ENCODE measurements at places on chromosomes 6 and 20.

GRCh38 chr6:90177544-90178383 lies 118.9 kb downstream of the BACH2 start:
- no peak for DNase-seq

GRCh38 chr6:42123379-42124103 lies 18.9 kb downstream of the C6orf132 start:
- DNase-seq, result no peak

GRCh38 chr6:39995633-39996032 lies 61.4 kb upstream of the MOCS1 start:
- no peak for DNase-seq

DNA sequence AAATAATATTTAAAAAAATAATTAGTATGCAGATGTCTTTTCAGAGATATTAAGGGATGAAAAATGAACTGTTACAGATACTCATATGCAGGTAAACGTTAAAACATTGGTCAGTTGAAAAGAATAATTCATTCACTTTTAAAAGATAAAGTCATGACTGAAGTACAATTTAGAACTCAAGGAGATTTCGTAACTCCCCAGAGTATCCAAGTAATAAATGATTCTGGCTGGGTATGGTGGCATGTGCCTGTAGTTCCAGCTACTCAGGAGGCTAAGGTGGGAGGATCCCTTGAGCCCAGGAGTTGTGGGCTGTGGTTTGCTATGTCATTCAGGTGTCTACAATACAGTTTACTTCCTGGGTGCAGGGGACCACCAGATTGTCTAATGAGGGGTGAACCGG lies 122.3 kb upstream of the TMEM181 start:
- no peak for DNase-seq

DNA sequence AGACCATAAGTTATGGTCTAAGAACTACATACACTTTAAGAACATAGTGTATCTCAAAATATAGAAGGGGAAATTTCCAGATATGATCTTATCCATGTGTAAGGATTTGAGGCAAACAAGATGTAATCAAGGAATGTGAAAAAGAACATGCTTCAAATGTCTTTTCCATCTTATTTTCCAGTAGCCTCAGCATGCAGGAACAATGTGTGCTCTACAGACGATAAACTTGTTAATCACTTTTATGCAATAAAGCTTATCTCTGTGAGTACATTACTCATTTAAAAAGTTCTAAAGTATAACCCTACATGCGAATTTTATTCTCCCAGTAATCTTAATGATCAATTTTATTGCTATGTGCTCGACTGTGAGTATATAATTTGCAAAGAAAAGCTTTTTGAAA lies 185.2 kb downstream of the ALDH8A1 start:
- DNase-seq, result no peak

GRCh38 chr6:151095538-151096254 lies 144.1 kb upstream of the AKAP12 start:
- no peak for DNase-seq

DNA sequence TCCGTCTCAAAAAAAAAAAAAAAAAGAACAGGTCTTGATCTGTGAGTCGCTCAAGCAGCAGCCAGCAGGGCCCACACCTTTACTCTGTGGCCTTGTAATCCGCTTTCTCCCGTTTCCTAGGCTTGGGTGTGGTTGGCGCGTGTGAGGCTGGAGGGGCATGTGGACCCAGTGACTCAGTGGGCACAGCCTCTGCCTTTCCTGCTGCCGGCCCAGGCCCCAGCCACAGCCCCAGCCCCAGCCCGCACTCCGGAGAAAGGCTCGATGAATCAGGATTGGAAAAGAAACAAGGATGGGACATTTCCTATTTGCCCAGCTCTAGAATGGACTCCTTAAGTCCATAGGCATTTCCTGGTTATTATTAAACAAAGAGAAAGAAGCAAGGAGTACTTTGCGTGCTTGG lies 4.3 kb downstream of the BHLHE23 start:
- no peak for DNase-seq

- no peak for DNase-seq
Observed at GRCh38 chr6:81847866-81848265, 95.4 kb upstream of the TENT5A start.

- DNase-seq, result no peak
Observed at GRCh38 chr20:3803854-3804253, 7.7 kb downstream of the CDC25B start.

DNA sequence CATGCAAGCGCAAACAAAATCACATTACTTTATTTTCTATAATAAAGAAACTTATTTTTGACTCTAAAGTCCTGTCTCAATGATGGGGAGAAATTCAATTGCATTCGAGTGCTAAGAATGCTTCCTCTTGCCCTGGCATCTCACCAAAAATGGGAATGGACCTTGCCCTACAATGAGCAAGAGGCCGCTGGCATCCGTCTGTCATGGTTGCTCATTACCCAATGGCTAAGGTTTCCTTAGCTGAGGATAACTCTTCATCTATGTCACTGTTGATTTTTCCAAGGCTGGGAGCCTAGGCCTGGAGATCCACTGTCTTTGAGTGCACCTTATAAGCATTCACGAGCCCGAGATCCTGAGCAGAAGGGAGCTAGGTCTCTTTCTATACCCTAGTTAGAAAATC lies 471.3 kb upstream of the NRSN1 start:
- DNase-seq, result no peak

DNA sequence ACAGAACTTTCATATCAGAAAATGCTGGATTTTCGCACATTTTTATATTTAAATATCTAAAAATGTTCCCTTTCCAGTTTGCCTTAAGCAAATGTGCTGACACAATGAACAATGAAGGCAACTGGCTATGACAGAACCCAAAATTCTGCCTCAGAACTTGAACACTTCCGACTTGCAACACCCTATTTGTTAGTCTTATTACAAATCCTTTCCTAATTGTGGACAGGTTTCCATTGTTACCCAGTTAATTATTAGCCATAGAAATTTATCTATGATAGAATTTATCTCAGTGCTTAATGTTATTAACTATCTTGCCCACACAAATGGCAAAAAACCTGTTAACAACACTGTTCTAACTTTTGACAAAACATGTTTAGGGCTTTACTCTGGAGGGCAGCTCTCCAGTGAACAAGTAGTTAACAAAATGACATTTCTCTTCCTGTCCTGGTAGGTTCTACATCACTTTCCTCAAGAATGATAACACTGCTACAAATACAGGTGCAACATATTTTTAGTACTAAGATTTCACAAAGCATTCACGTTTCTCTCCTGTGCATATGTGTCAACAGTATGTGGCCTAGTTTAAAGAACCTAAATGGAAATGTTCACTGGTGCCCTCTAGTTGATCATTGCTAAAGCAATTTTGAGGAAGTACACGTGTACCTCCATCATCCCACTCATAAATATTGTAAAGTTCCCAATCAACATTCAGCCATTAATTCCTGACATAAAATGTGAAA lies 58.4 kb downstream of the HIVEP2 start:
- DNase-seq, result no peak

- no peak for DNase-seq
Observed at GRCh38 chr6:44475417-44475778, 87.9 kb downstream of the CDC5L start.

- no peak for DNase-seq
Observed at GRCh38 chr6:74658391-74658790, 547.5 kb downstream of the COL12A1 start.

- no peak for DNase-seq
Observed at GRCh38 chr6:16727996-16728395, 33.3 kb downstream of the ATXN1 start.

DNA sequence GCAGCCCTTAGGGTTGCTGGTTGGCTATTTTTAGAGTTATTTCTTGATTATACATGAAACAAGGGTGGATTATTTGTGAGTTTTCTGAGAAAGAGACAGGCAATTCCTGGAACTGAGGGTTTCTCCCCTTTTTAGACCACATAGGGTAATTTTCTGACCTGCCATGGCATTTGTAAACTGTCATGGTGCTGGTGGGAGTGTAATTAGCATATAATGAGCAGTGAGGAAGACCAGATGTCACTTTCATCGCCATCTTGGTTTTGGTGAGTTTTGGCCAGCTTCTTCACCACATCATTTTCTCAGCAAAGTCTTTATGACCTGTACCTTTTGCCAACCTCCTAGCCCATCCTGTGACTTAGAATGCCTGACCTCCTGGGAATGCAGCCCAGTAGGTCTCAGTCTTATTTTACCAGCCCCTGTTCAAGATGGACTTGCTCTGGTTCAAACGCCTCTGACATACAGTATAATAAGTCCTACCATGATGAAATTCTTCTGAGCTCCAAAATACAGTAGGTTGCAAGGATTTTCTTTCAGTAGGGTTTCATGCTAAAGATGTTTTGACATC lies 117.1 kb downstream of the ISM1 start:
- DNase-seq, result no peak

GRCh38 chr20:19397666-19398065 lies 185.2 kb downstream of the SLC24A3 start:
- DNase-seq, result no peak

DNA sequence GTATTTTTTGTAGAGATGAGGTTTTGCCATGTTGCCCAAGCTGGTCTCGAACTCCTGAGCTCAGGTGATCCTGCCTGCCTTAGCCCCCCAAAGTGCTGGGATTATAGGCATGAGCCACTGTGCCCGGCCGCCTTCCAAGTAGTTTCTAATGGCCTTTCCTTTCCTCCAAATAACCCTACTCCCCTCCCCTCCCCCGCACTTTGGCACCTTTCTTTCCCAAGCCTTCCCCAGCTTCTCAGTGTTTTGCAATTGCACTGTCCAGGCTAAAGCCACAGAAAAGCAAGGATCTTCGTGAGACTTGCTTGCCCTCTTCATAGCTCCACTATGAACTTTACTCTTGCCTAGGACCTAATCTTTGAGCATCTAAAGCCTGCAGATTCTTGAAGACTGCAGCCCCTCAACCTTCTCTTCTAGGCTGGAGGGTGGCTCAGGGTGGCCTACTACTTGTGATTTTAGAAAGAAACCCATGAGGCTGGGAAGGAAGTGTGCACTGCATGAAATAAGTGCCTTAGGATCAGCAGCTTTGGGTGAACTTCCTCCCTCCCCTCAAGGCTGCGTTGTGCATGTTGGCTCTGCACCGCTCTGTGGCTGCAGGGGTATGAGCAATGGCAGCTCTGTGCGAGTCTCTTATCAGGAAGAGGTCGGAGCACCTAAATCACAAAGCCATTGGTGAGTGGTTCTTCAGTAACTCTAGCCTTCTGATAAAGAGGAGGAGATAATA lies 152.4 kb upstream of the SNX9 start:
- no peak for DNase-seq

DNA sequence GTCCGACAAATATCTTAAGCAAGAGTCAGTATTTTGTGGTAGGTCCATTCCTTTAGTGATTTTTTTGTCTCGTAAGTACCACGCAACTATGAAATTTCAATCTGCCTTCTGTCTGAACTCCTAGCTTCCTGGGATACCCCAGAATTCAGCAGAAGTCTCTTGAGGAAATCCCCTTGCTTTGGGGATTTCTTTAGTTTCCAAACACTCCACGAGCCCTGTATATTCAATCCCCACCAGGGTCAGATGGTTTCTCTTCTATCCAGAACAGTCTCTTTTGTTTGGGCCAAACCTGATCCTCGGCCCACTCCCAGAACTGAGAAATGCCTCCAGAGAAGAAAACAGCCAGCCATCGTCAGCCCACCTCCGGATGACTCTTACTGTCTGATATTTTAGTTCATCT lies 113.0 kb downstream of the CHD6 start:
- DNase-seq, result no peak

DNA sequence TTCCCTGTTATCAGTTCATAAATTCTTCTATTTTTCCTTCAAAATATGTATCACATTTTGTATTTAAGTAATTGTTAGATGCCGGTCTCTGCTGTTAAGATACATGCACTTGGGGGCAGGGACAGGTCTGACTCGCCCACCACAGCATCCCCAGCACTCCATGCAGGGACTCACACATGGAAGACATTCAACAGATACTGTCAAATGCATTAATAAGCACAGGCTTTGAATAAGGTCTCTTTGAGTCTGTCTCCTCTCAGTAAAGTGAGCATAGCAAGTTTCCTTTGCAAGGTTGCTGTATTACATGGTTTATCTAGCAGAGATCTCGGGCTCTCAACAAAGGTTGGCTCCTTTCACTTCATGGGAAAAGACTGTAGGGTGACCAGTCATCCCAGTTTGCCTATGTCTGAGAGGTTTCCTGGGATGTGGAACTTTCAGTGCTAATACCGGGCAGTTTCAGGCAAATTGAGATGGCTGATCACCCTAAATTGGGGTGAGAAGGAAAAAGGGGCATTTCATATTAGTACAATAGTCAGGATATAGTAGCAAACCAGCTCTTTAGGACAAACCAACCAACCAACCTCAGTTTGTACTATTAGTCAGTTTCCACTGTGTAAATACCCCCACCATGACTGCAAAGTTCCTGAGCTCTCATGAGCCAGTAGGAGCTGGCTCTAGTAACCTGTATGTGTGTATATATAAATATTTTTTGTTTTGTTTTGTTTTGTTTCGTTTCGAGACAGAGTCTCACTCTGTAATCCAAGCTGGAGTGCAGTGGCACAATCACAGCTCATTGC lies 15.0 kb downstream of the JPH2 start:
- DNase-seq, result no peak

- DNase-seq, result no peak
Observed at GRCh38 chr6:112216662-112217551, 37.5 kb downstream of the LAMA4 start.

GRCh38 chr6:108744996-108745395 lies 103.2 kb upstream of the ARMC2 start:
- DNase-seq, result no peak

GRCh38 chr6:84687431-84687830 lies 77.0 kb downstream of the TBX18 start:
- no peak for DNase-seq

GRCh38 chr6:161168281-161168891 lies 105.5 kb downstream of the AGPAT4 start:
- no peak for DNase-seq

DNA sequence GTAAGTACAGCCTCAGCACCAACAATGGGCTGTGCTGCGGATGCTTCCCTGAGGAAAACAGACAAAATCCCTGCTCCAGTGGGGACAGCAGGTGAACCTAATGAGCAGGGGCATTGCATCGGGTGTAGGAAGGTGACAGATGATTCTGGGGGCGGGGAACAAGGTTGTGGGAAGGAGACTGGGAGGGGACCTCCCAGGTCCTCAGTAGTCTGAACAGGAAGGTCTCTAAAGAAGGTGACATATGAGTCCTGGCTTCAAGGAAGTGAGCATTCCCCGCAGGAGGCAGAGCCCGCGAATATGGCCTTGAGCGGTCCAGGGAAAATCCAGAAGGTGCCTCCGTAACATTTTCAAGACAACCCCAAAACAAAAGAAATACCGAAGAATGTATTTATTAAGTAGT lies 19.4 kb downstream of the ULBP1 start:
- no peak for DNase-seq
